ENCODE measurements at places on chromosomes 12 and 14.
A peak's percentile ranks its signal among the peaks of the same experiment; 100 is the strongest.

- DNase-seq: no peak
Measured at GRCh38 chr12:70043490-70044138, 199.6 kb upstream of the CNOT2 start.

DNA sequence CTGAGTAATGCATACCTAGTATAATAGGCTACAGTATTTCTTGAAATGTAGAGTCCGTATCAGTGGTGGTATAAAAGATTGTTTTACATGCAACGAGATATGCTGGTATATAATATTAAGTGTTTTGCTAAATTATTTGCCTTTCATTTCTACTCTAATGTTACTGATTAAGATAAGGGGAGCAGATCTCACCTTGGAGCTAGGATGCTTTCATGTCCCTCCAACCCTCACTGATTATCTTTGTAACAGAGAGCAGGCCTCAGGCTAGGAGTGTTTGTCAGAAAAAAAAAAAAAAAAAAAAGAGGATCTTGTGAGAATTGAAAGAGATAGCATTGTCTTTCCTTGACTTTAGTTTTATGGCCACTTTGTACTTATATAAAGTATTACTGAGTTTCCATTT lies 92.6 kb downstream of the PDE3A start:
- DNase-seq: no peak

DNA sequence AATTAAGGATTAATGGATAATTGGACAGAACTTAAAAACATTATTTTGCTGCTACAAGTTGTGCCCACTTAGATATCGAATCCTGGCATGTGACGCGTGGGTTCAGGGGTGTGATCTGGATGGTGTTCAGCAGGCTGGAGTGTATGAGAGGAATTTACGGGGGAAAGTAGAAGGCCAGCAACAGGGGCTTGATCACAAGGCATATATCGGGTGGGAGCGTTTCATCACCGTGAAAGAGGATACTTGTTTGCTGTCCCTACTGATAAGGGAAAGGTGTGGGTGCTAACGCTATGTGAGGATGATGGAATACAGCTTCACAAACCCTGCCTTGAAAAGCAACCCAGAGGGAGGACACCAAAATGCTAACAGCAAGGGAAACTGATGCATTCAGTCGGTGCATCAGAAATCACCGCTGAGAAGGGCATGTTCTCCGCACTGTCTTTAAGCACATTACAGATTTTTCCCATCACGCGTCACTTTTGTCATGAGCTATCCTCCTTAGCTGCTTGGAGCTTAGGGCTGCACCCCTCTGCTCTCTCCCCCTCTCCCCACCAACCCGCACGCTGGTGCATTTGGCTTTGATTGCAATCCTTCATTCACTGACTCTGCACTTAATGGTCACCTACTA lies 13.4 kb downstream of the HHIPL1 start:
- no peak for DNase-seq

- DNase-seq: no peak
Measured at GRCh38 chr14:98242903-98243302, 1029.1 kb downstream of the BCL11B start.

GRCh38 chr14:100827101-100828021 lies 1.4 kb downstream of the MEG3 start:
- DNase-seq: no peak

GRCh38 chr14:105894125-105894977 lies 368.0 kb downstream of the TMEM121 start:
- no peak for DNase-seq

GRCh38 chr14:70339039-70339438 lies 20.4 kb downstream of the COX16 start:
- no peak for DNase-seq

DNA sequence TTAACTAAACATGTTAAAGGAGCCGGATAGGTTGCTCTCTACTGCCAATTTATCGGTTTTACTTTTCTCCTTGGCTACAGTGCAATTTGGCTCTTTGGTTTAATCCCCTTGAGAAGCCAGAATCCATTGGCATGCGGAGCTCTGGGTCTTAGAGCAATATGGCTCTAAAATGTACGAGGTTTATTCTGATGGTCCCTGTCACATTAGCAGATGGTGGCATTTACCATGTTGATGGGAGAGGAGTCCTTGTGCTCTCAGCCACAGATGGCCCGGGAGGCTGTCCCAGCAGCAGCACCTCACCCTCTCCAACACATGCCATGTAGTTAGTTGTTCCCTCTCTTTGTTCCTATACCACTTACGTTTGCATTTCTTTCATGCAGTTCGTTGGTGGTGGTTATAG lies 179.7 kb downstream of the RGS6 start:
- DNase-seq: no peak

- peak; percentile 25 for DNase-seq
Measured at GRCh38 chr12:108495054-108495453, 20.0 kb upstream of the FICD start.

DNA sequence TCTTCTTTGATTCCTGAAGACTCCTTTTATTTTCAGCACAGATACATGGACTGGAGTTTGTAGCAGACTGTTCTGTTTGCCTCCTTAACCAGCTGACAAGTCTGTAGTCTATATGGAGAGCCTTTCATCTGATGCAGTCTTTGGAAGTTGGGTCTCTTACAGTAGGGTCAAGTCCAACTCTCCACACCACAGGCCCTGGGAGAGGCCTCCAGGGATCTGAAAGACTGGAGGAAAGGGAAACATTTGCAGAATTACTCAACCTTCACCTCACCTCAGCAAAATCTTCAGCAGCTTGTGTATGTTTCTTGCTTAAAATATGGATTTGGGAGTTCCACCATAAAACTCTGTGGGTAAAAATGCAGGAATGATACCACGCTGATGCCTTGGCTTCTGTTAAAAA lies 188.4 kb downstream of the MSRB3 start:
- no peak for DNase-seq

- no peak for DNase-seq
Measured at GRCh38 chr12:90333939-90334338, 621.0 kb downstream of the CCER1 start.

- peak; percentile 78 for DNase-seq
Measured at GRCh38 chr12:89225808-89226411, 126.4 kb downstream of the DUSP6 start.

DNA sequence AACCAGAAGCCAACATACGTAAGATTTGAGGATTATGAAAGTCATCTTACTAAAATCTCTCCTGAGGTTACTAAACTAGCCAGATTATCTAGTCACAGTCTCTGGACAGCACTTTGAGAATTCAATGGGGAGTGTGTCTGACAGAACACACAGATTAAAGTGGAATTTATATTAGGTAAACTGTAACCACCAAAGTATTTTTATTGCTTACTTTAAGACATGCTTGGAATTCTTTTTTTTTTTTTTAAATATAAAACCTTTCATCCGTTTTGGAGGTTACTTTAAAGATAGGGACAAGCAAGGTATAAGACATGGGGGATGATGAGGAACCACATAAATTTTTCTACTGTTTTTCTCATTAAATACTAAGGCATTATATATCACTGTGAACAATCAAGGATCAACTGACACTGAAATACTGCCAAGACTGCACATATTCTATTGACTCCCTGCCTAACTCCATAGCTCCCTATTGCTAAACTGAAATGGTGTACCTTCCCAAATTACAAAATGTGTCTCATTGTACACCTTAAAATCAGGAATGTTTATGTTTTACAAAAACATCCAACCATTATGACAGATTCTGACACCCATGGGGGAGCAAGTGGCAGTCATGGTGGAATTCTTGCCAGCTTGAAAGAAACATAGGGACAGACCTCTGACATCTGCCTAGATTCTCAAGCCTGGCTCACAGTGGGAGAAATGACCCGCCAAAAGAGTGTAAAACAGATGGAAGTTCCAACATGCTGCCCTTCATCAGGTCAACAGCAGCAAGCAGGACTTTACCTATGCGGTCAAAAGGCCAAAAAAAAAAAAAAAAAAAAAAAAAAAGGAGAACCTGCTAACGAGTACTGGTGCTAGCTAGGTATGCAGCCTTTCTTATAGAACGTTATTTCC lies 239.3 kb downstream of the MED13L start:
- DNase-seq: no peak

- no peak for DNase-seq
Measured at GRCh38 chr12:64895526-64895925, 71.1 kb downstream of the TBC1D30 start.

DNA sequence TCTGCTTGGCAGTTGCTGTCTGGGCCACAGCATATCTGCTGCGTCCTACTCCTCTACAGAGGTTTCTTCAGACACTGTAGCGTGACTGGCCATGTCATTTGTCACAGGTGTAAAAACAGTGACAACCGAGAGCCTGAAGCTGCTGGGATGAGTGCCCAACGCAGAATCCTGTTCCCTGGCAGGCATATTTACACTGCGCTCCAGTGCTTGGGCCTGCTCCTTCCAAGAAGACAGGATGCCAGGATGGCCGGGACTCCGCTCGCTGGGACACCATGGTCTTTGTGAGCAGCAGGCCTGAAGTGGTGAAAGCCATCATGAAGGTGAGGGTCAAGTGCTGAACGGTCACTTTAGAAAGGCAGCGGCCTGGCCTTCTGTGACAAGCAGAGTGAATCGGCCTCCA lies 171.4 kb downstream of the EMP1 start:
- DNase-seq: no peak

- no peak for DNase-seq
Measured at GRCh38 chr14:99356031-99356608, 84.1 kb upstream of the BCL11B start.

- DNase-seq: no peak
Measured at GRCh38 chr12:50786498-50787231, 22.8 kb downstream of the ATF1 start.

DNA sequence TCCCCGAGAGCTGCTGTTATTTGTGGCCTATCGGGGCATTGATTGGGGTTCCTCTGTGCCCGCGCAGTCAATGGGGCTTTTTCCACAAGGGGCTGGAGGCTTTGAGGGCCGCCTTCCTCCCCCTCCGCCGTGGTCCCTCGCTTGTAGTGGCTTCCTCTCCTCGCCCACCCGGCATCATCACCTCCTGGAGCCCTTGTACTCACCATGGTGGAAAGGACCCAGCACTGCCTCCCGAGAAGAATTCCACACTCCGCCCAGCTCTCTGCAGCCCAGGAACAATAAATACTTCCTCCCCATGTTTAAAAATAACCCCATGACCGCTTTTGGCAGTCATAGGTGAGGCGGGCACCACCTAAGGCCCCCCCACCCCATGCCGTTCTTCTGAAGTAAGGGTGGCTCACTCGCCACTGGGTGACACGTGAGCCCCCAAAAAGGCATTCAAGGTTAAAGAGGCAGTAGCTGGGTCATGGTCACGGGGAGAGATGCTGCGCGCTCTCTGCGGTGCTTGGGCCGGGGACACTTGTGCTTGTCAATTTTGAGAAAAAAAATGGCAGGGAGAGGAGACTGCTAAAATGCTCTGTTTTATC lies at the start of gene MYL2:
MYL2 (minus strand) TSS at position 256 of the 587 bp plus-strand sequence; CDS start at position 206, 50 bp downstream.
- DNase-seq: no peak

GRCh38 chr14:51535443-51536044 lies 116.2 kb upstream of the FRMD6 start:
- DNase-seq: no peak

DNA sequence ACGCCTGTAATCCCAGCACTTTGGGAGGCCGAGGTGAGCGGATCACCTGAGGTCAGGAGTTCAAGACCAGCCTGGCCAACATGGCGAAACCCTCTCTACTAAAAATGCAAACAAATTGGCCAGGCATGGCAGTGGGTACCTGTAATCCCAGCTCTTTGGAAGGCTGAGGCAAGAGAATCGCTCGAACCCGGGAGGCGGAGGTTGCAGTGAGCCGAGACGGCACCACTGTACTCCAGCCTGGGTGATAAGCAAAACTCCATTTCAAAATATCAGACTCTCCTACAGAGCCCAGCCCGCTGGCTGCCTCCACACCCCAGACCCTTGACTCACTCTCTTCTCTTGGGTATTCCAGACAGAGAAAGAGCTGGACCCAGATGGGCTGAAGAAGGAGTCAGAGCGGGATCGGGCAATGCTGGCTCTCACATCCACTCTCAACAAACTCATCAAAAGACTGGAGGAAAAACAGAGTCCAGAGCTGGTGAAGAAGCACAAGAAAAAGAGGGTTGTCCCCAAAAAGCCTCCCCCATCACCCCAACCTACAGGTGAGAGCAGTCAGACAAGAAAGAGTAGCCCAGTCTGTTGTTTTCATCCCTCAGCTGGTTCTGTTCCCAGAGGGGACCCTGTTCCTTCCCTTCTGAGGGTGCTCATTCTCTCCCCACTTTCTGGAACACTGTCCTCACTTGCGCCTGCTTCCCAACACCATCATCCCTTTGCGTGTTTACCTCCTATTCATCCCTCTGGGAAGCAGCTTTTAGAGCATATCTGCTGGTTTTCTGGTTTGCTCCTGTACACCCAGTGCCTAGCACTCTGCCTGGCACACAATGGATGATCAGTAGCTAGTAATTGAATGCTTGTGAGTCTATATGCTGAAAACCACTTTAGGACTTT lies 19.7 kb downstream of the AGAP2 start:
- no peak for DNase-seq

DNA sequence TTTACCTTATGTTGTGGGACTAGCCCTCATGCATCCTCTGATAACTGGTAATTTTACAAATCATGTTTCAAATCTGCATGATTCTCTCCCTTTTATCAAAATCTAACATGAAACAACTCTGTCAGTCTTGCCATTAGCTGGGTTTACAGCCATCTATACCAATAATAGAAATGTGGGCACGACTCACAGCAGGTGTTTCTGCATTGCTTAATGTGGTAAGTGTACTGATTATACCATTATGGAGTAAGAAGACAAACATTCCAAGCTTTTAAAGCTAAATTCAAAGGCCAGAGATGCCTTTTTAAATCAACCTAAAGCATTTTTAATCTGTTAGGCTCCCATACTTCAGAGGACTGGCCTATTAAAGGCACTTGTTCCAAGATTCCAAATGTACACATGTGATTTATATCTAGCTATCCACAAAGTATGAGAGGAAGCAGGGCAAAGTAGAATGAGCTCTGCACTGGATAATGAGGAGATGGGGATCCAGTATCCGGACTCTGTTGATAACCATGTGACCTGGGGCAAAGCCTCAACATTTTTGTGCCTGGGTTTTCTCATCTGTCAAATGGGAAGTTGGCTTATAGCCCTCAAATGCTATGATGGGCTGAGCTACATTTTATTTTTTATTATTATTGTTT lies 52.3 kb upstream of the FUT8 start:
- DNase-seq: no peak

DNA sequence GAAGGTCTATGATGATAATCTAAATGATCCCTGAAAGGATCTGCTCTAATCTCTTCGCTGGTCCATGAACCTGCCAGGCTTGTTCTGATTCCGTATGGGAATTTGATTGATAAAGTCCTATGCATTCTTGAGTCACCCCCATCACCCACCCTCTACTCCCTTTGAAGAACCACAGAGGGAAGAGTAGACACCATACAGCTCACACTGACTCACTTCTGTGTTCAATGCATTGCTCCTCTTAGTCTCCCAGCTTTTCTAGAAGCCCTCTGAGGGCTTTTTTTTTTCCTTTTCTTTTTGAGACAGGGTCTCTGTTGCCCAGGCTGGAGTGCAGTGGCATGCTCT lies 18.5 kb upstream of the GPRC5A start:
- DNase-seq: no peak

GRCh38 chr14:79614448-79614847 lies 596.9 kb downstream of the DIO2 start:
- no peak for DNase-seq

All from iPS DF 19.7 (cell line).